ENCODE measurements at places on chromosomes 6 and 20.

DNA sequence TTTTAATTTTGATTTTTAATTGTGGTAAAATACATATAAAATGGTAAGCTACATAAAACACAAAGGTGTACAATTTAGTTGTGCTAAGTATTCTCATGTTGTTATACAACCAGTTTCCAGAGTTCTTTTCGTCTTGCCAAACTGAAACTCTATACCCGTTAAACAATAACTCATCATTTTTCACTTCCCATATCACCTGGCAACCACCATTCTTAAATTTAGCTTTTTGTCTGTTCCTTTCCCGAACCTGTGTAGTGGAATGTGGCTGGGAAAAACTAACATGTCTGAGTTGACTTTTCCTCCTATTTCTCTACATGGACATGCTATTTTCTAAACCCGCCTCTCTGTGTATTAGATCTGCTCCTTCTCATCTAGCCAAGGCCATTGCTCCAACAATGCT lies 27.6 kb downstream of the RPRD1B start:
- no peak for DNase-seq

DNA sequence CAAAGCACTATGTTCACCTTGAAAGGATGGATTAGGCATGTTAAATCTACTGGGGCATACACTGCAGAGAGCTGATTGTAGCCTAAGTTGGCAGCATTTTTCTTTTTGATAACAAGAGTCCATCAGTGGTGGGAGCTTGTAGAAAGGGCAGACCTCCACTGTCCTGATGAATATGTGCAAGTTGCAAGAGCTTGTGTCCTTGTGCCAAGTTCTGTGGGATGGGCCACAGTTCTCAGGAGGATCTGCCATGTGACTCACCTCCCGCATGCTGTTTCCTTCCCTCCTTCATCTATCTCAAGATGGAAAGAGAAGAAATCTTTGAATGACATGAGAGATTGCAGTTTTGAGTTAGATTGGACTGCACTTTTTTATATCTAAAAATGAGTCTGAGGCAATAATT lies 58.3 kb upstream of the GGTLC1 start:
- no peak for DNase-seq

- no peak for DNase-seq
Observed at GRCh38 chr6:159943968-159944598, 24.8 kb upstream of the IGF2R start.

DNA sequence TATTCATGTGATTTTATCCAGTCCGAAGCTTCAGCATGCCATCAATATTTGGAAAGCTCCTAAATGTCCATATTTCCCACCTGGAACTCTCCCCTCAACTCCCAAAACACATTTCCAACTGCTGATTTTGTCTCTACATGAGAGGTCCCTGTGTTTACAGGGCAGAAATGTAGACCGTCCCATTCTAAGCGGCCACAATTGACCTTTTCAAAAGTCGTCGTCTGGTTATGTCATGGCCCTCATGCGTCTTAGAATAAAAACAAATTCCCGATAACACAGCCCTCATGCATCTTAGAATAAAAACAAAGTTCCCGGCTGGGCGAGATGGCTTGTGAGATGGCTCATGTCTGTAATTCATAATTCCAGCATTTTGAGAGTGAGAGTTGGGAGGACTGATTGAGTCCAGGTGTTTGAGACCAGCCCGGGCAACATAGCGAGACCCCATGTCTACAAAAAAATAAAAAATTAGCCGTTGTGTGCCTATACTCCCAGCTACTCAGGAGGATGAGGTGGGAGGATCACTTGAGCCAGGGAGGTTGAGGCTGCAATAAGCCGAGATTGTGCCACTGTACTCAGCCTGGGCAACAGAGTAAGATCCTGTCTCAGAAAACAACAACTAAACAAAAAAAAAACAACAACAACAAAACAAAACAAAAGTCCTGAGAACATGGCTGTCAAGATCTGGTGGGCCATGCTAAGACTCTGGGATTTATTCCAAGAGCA lies 6.4 kb upstream of the ZNF217 start:
- DNase-seq, result no peak

Data from KG1 (cell line).